T-helper 17 cell (primary cell): ENCODE measurements at places on chromosomes 16 and 17.

- no peaks in the 10 kb centered on the region for H3K4me1 ChIP-seq
- no peak for DNase-seq
- H3K27ac ChIP-seq, result no peak overlapping the region
- H3K36me3 ChIP-seq, result peaks cover 2% of the 10 kb centered on the region
- H3K4me3 ChIP-seq, result no peak overlapping the region
Measured at GRCh38 chr16:5506021-5506420, 408.4 kb upstream of the EEF2KMT start.

DNA sequence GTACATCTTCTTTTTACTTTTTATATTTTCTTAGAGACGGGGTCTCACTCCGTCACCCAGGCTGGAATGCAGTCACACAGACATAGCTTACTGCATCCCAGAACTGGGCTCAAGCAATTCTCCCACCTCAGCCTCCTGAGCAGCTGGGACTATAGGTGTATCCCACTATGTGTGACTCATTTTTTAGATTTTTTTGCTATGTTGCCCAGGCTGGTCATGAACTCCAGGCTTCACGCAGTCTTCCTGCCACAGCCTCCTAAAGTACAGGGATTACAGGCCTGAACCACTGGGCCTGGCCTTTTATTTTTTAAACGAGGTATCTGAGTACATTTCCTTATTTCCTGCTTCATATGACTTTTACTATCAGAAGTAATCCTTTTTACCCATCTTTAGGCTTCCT is 48.0 kb downstream of the GLG1 start:
- H3K4me3 ChIP-seq, result no peak overlapping the region
- no peaks in the 10 kb centered on the region for H3K27me3 ChIP-seq
- DNase-seq, result no peak
- H3K27ac ChIP-seq, result peak overlapping the region; percentile 67

DNA sequence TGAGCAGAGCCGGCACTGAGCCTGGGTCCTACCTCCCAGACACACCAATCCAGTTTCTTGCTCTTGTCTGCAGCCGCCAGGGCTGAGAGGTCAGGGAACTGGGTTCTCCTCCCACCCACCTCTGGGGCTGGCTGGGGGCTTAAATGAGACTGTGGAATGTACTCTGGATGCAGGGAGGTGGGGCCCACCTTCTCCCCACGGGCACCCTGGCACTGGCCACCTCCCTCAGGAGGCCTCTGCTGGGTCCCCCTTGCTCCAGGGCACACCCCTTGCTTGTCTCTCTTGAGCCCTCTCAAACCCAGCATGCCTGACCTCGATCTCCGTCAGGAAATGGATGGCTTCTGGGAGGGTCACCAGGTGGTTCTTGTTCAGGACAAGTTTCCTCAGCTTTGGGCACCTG is 6.4 kb downstream of the FLII start:
- peak overlapping the region; percentile 27 for H3K27ac ChIP-seq
- H3K27me3 ChIP-seq, result no peaks in the 10 kb centered on the region
- no peak for DNase-seq
- no peak overlapping the region for H3K4me3 ChIP-seq
- peaks cover 5% of the 10 kb centered on the region for H3K36me3 ChIP-seq

GRCh38 chr16:4618645-4619418 is 4.1 kb upstream of the UBALD1 start:
- H3K27ac ChIP-seq, result no peak overlapping the region
- H3K27me3 ChIP-seq, result no peaks in the 10 kb centered on the region

DNA sequence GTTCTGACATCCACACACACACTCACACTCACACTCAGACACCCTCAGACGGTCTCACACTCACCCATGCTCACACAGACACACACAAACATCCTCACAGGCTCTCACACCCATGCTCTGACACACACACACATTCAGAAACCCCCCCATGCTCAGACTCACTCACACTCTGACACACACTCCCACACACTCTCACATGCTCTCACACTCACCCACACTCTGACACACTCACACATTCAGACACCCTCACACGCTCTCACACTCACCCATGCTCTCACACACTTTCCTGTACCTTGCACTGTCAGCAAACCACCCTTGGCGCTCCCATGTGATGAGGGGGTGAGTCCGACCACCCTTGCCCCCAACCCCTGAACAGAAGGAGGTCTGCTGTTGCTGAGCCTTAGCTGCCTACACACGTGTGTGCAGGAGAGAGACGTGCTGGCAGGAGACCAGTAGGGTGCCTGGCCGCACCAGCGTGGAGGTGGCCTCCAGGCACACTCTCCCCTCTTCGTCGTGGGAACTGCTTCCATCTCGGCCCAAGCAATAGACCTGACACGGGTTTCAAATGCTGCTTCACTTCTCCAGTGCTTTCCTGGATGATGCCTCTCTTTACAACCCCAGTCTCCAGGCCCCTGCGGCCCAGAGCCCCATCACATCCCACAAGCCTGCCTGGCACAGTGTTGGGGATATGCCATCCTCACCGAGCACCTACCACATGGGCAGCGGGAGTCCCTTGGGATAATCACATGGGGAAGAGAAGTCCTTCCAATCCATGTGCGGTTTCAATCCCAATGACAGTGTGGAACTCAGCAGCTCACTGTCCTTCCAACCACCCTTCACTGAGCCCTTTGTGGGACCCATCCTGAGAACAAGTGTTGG is 267.8 kb upstream of the FOXF1 start:
- no peak overlapping the region for H3K27ac ChIP-seq
- no peak for DNase-seq
- peaks cover 49% of the 10 kb centered on the region for H3K27me3 ChIP-seq
- H3K36me3 ChIP-seq, result peaks cover 3% of the 10 kb centered on the region
- H3K4me1 ChIP-seq, result no peaks in the 10 kb centered on the region

- peaks cover 13% of the 10 kb centered on the region for H3K4me1 ChIP-seq
- H3K27me3 ChIP-seq, result peaks cover 19% of the 10 kb centered on the region
- H3K36me3 ChIP-seq, result no peaks in the 10 kb centered on the region
- H3K4me3 ChIP-seq, result no peak overlapping the region
Measured at GRCh38 chr17:79792984-79793923, 3.6 kb downstream of the CBX8 start.

GRCh38 chr16:55539488-55539887 is 27.0 kb upstream of the CAPNS2 start:
- no peaks in the 10 kb centered on the region for H3K27me3 ChIP-seq
- no peak overlapping the region for H3K27ac ChIP-seq
- H3K4me3 ChIP-seq, result no peak overlapping the region
- no peaks in the 10 kb centered on the region for H3K36me3 ChIP-seq
- H3K4me1 ChIP-seq, result no peaks in the 10 kb centered on the region

GRCh38 chr17:31536451-31536850 is 145.0 kb downstream of the RAB11FIP4 start:
- no peaks in the 10 kb centered on the region for H3K27me3 ChIP-seq
- H3K4me3 ChIP-seq, result no peak overlapping the region
- H3K36me3 ChIP-seq, result peaks cover 2% of the 10 kb centered on the region
- peaks cover 14% of the 10 kb centered on the region for H3K4me1 ChIP-seq
- H3K27ac ChIP-seq, result no peak overlapping the region
- no peak for DNase-seq

GRCh38 chr16:58464047-58464915 is 35.7 kb upstream of the NDRG4 start:
- no peak overlapping the region for H3K27ac ChIP-seq
- H3K36me3 ChIP-seq, result peaks cover 6% of the 10 kb centered on the region
- peak overlapping the region; percentile 81 for H3K4me3 ChIP-seq
- H3K27me3 ChIP-seq, result peaks cover 65% of the 10 kb centered on the region
- peaks cover 6% of the 10 kb centered on the region for H3K4me1 ChIP-seq
- no peak for DNase-seq

DNA sequence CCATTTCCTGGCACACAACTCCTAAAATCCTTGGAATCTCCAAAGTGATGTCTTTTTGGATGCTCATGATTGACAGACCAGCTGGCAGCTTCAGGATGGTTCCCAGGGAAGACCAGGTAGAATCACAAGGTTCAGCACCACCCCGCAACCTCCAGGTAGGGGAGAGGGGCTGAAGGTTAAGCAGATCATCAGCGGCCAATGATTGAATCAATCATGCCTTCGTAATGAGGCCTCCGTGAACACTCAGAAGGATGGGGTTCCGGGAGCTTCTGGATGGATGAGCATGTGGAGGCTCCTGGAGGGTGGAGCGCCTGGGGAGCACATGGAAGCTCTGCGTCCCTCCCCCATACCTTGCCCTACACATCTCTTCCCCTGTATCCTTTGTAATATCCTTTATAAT is 185.9 kb downstream of the SEC14L1 start:
- H3K27ac ChIP-seq, result peak overlapping the region; percentile 94
- H3K36me3 ChIP-seq, result no peaks in the 10 kb centered on the region
- H3K4me3 ChIP-seq, result no peak overlapping the region
- DNase-seq, result no peak
